Progenitor cell of endocrine pancreas (in vitro differentiated cells): ENCODE measurements at places on chromosomes 16 and 17.
A peak's percentile ranks its signal among the peaks of the same experiment; 100 is the strongest.

- DNase-seq = no peak
Measured at GRCh38 chr16:85650844-85651628, 37.7 kb downstream of the GINS2 start.

- DNase-seq = no peak
Measured at GRCh38 chr17:27906226-27906580, 13.0 kb upstream of the LYRM9 start.

- peak; percentile 48 for DNase-seq
Measured at GRCh38 chr16:89241187-89242007, 23.9 kb downstream of the ZNF778 start.

GRCh38 chr17:56838687-56839086 is 4.7 kb downstream of the DGKE start:
- DNase-seq = no peak

GRCh38 chr16:57689762-57690558 is 4.6 kb upstream of the DRC7 start:
- DNase-seq = no peak

- no peak for DNase-seq
Measured at GRCh38 chr17:41617698-41618097, 5.1 kb upstream of the KRT16 start.

DNA sequence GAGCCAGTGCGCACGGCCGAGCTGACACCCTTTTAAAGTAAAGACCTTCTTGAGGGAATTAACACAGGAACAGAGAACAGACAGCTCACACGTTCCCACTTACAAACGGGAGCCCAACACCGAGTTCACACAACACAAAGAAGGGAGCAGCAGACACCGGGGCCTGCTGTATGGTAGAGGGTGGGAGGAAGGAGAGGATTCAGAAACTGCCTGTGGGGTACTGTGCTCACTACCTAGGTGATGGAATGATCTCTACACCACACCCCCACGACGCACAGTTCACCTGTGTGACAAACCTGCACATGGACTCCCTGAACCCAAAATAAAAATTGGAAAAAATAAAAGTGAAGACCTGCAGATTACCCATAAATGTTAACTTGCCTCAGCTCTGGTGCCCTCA is 32.5 kb downstream of the TMC6 start:
- no peak for DNase-seq

DNA sequence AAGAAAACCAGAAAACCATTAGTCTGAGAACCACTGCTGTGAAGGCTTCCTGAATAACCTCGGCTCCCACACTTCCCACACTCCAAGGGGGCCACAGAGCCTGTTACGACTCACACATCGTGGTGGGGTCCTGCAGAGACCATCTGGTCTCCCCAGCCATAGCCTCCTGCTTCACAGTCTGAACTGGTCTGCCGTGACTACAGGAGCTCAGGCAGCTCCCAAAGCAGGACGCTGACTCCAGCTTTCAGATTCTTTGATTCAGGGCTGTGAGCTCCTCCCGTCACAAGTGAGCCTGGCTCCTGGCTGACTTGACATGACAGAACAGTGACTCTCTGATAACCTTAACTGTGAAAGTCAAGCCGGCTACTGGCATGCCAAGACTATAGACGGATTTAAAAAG is 37.8 kb downstream of the CYB5D2 start:
- no peak for DNase-seq

DNA sequence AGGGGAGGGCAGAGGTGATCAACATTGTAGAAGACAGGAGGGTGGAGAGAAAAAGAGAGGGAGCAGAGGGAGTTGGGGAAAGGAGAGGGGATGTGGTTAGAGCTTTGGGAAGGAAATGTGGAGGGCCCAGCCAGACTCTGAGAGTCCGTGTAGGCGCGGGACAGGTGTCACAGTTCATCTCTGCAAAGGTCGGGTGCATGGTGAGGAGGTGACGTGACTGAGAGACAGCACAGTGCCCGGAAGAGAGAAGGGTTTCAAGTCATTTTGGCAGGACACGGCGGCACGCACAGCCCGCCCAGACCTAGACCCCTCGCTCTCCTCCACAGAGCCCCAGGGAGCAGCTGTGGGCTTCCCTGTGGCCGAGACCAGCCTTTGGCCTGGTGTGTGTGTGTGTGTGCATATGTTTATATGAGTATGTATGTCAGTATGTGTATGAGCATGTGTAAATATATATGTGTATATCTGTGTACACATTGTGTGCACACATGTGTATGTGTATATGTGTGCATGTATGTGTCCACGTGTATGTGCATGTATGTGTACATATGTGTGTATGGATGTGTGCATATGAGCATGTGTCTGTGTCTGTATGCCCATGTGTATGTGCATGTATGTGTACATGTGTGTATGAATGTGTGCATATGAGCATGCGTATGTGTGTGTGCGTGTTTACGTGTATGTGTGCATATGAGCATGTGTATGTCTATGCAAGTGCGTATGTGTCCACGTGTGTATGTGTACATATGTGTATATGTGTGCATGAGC is 104.6 kb downstream of the SEC14L1 start:
- DNase-seq = no peak

GRCh38 chr16:68848786-68849185 is 5.5 kb downstream of the TANGO6 start:
- no peak for DNase-seq

- peak; percentile 47 for DNase-seq
Measured at GRCh38 chr17:50816771-50817751, 18.3 kb upstream of the WFIKKN2 start.

DNA sequence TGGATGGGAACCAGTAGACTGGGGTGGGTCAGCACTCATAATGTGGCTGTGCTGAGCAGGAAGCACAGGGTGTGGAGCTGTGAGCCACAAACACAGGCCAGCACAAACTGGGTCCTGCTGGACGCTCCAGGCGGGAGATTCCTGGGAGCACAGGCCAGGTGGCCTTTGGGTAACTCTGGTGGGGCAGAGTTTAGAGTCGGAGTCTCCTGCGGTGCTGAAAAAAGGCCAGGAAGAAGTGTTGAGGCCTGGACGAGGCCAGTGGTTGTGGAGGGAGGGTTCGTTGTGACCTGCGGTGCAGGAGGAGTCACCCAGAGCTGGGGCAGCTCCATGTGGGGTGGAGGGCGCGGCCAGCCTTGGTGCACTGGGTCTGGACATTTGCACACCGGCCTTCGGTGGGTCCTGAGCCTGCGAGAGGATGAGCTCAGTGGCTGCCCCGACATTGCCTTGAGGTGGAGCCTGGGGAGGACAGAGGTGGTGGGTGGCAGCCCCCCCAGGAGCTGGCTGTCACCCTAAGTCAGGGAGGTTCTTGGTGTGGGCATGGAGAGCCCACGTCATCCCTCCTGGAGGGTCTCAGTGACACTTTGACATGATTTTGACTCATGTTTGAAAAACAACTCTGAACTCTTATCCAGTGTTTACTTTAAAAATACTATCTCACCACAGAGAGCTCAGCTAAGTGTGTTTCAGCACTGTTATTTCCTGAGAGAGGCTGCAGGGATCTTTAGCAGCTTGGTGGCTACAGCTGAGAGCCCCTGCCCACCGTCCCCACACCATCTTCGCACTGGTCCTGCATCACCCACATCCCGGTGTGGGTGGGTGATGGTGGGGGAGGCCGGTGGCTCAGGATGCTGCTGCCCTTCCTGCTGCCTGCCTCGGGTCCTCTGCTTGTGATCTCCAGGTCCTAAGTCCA is 98.7 kb downstream of the NPIPB11 start:
- no peak for DNase-seq

DNA sequence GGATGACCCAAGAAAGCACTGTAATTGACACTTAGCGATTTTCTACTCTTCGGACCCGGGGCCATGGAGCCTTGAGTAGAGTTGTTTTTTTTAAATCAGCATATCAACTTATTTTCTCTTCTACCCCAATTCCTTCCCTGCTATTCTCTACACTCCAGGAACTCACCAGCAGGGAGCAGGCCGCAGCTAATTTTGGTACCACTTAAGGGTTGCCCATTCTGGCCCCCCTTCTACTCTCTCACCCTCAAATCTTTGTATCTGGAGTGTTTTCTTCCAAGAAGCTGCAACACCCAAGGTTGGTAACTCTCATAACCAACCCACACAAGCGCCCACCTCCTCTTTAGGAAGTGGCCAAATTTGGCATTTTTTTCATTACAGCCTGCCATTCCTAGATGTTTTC is 5.5 kb upstream of the ERAL1 start:
- DNase-seq = no peak

GRCh38 chr16:2157480-2158261 is 2.1 kb downstream of the TRAF7 start:
- DNase-seq = no peak

GRCh38 chr17:57833179-57833939 is 16.5 kb downstream of the MRPS23 start:
- DNase-seq = peak; percentile 59

DNA sequence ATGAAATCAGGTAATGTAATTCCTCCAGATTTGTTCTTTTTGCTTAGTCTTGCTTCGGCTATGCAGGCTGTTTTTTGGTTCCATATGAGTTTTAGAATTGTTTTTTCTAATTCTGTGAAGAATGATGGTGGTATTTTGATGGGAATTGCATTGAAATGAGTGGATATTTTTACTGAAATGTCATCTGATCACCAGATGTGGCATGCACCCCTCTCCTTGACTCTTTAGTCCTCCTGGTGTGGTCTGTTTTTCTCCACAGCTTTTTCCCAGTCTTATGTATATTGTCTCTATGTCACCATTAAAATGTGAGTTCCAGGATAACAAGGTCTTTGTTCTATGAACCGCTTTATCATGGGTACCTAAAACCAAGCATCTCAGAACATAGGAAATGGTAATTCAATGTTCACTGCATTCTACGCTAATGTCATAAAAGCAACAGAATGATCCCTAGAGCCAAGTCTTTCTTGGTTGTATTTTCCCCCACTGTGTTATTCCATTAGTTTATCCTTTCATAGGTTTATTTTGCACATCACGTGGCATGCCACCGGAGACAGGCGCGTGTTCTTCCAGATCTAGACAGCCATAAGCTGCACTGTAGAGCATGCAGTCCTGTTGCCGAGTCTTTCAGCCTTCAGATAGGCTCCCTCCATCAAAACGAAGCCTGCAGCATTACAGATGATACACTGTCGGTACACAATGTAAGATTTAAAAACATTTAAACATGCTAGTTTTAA is 172.5 kb downstream of the RPTOR start:
- DNase-seq = no peak
